ENCODE measurements at places on chromosomes 2 and 18.

GRCh38 chr2:201730651-201731285 lies 32.3 kb upstream of the MPP4 start:
- no peak for DNase-seq

DNA sequence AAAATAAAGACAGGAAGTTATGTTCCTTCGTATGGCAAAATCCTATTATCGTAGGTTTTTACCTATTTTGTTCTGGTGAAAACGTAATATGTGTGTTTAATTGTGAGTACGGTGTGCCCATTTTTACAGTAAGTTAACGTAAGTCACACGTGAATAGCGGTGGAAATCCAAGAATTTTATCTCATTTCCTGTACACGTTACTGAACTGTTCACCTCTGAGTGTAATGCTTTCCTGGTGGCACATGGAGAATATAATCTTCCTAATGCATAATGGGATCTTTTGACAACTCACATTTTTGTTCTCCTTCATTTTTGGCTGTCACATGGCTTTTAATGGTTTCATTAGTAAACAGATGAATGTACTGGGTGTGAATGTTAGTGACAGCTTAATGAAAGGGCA lies 28.2 kb downstream of the BCL2L11 start:
- DNase-seq: no peak

DNA sequence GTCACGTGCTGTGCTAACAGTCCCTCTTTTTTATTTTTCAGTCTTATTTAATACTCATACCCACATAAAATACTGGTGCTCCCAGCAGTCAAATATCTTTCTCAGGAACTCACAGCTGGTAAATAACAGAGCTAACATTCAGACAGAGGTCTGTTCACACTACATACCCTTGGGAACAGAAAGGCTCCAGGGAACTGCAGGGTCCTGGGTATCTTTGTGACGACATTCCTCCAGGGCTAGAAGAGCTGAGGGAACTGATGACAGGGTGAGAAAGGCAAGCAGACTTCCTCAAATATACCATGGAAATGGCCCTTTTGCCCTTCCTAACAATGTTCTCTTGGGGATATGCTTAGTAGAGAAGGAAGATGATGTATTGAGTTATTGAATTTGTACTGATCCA lies 19.3 kb downstream of the PDE6D start:
- DNase-seq: no peak

DNA sequence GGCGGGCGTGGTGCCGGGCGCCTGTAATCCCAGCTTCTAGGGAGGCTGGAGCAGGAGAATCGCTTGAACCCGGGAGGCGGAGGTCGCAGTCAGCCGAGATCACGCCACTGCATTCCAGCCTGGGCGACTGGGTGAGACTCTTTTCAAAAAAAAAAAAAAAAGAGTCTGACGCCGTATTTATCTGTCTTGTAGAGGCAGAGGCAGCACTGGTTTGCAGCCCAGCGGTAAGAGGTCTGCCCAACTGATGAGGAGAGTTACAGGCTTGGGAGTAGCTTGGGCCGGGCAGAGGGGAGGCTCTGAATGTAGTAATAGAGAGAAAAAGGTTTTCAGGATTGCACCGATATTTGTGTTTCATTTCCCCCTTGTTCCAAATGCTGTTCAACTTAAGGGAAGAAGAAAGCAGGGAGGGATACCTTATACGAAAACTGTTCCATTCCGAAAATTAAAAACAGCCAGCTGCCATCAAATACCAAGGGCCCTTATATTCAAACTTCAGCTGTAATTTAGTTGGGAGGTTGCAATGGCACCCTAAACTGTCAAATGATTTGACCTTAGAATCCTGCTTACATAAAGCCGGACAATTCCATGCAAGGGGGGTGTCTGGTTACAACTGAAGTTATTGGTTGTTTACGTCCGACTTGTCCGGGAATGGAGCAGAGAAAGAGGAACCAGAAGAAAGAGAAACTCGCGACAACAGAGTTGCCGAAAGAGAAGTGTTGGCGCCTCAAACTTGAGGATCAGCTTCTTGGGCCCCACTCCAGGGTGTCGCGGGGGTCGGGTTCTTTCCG lies 9.2 kb upstream of the SP9 start:
- no peak for DNase-seq

DNA sequence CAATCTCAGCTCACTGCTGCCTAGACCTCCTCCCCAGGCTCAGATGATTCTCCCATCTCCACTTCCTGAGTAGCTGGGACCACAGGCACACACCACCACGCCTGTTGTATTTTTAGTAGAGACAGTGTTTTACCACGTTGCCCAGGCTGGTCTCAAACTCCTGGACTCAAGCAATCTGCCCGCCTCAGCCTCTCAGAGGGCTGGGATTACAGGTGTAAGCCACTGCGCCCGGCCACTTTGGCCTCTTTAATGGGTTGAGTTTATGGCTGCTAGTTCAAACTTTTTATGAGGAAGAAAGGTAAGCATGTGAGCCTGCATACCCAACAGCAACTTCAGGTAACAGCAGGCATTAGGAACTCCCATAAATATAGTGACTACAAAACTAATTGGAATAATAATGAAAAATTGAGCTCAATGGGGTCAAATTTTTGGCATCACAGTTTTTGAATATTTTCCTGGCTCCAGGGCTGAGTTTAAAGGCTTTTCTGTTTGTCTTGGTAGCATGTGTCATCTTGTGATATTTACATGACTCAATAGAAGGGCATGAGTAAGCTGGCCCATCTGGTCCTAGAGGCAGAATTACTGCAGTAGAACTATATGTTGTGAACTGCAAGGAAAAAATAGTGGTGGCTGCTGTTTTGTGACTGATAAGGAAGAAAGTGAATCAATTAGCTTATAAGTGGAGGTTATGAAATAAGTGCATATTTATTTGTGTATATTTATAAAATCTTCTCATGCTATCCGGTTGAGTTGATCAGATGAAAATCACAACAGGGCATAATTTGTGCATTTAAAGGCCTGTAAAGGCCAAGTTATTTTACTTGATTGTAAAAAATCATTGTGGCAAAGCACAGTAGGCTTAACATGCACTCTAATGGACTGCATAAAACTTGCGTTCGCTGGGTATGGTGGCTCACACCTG lies 24.8 kb downstream of the GALM start:
- DNase-seq: peak; percentile 82

- DNase-seq: peak; percentile 89
These were observed 535.4 kb downstream of the LRP1B start for GRCh38 chr2:141595316-141595920.

GRCh38 chr18:313931-314330 lies 46.1 kb upstream of the THOC1 start:
- DNase-seq: no peak

DNA sequence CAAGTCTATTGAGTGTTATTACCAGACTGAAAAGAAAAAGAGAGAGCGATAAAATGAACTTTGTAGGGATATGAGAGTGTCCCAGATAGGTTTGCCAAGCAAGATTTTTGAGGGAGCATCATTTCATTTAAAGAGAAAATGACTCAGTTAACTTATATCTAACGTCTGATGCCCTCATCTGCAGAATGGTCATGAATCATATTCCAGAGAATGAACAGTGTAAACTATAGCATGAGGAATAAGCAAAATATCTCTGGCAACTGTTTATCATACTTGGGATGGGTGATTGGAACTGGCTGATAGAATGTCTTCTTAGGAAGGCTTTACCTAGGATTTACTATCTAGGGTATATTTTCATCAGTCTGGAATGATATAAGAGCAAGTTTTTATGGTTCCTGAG lies 289.4 kb downstream of the CMPK2 start:
- no peak for DNase-seq

- no peak for DNase-seq
These were observed 156.7 kb downstream of the TPO start for GRCh38 chr2:1569879-1570450.

Measured in NCI-H446 treated with DMSO at 0.1 percent for 48 hours (cell line).